Common myeloid progenitor, CD34-positive (primary cell): ENCODE measurements at places on chromosomes 13 and 19.
A peak's percentile ranks its signal among the peaks of the same experiment; 100 is the strongest.

DNA sequence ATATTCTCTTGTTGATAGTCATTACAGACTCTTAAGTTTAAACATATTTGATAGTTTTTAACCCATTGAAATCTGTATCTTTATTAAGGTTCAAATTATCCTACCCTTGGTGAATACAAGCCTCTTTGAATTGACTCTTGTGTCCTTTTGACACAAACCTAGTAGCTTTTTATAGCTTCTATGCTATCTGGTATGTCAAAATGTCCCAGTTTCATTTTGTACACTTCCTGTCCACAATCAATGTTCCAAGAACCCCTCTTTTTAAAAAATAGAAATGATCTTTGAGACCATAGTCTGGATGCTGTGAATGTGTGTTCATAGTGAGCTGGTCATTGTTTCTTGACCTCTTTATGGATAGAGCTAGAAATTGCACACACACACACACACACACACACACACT is 39.2 kb upstream of the FGF14 start:
- DNase-seq: no peak

- no peak for DNase-seq
Observed at GRCh38 chr19:48487948-48488347, 18.8 kb downstream of the CYTH2 start.

DNA sequence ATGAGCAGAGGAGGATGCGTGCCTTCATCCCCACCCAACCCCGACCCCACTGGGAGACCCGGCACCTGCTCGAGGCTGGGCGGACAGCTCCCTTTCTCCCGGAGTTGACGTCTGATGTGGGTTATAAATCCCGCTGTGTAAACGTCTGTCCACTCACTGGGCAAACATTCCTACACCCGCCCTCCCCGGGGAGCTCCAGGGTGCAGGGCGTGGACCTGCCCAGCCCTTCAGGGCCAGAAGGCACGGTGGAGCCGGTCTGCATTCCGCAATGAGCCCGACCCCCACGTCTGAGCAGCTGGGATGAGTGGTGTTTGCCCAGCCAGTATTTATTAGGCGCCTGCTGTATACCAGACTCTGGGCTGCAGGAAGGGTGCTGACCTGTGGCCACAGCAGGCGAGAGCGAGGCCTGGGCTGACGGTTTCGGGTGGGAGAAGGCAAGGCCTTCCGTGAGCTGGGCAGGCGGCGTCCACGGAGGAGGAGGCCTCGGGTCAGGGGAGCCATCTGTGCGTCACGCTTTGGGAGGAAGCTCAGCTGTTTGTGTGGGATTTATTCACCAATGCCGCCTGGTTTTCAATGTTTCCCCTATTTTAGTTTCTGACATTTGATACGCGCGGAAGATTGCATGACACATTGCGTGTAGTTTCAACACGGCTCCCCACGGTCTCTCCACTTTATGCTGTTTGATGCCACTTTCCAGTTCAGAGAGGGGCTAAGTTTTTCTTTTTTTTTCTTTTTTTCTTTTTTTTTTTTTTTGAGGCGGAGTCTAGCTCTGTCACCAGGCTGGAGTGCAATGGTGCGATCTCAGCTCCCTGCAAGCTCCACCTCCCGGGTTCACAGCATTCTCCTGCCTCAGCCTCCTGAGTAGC is 2.0 kb downstream of the MISP start:
- DNase-seq: peak; percentile 62

DNA sequence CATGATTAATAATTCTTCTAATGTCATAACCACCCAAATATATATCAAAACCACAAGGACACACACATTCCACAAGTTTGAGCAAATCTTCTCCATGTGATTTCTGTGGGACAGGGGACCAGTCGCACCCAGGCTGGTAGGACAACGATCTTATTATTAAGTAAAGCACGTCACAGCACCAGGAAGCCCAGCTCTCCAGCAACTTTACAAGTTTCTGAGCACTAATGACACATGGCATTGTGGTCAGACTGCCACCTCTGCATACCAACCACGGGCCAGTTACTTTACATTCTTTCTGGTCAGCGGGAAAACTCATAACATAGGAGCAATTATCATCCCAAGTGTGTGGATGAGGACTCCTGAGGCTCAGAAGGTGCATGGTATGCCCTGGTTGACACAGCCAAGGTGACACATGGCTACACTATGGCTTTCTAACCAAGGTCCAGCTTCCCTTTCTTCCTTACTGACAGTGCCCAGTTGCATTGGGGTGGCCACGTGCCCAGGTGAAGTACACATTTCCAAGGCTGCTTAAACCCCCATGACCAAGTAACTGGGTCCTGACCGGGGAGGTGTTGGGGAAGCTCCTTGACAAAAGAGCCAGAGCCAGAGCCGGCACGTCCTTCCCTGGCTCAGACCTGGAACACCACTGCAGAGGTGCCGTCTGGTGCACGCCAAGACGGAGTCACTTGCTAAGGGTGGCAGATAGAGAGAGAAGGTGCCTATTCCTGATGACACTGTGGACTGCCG is 27.4 kb downstream of the LATS2 start:
- DNase-seq: no peak

DNA sequence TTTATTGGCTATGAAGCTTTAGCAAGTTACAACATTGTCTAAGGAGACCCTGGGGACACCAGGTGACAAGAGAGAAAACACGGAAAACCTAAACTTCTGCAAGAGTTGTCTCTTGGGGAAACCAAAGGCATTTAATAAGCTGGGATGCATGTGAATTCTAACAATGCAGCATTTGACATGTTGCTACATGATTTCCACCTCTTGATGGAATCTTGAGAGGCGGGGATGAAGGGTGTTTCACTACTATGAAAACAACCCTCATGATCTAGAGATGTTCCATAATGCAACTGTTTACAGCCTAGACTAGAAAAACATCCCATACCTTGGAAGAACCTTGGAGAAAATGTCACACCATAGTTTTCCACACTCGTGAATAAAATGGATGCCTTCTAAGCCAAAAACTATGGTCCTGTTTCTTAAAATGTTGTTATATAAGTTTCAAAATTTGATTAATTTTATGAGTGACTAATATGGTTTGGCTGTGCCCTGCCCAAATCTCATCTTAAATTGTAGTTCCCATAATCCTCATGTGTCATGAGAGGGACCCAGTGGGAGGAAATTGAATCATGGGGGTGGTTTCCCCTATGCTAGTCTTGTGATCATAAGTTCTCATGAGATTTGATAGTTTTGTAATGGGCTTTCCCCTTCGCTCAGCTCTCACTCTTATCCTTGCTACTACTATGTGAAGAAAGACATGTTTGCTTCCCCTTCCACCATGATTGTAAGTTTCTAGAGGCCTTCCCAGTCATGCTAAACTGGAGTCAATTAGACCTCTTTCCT is 164.6 kb downstream of the TNFSF13B start:
- no peak for DNase-seq

- DNase-seq: no peak
Observed at GRCh38 chr19:3578390-3578789, 5.6 kb downstream of the HMG20B start.

DNA sequence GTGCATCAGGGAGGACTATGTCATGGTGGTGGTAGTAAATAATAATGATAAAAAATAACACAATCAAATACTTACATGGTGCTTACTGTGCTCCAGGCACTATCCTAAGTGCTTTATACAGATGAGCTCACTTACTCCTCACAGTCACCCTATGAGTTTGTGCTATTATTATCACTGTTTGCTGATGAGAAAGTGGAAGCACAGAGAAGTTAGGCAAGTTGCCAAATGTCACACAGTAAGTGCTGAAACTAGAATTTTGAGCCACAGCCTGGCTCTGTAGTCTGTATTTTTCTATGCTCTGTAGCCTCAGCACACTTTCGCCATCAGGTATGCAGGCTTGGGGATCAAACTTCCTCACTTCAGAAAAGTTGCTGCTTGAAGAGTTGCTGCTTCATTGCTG is 46.6 kb downstream of the HTR2A start:
- no peak for DNase-seq

DNA sequence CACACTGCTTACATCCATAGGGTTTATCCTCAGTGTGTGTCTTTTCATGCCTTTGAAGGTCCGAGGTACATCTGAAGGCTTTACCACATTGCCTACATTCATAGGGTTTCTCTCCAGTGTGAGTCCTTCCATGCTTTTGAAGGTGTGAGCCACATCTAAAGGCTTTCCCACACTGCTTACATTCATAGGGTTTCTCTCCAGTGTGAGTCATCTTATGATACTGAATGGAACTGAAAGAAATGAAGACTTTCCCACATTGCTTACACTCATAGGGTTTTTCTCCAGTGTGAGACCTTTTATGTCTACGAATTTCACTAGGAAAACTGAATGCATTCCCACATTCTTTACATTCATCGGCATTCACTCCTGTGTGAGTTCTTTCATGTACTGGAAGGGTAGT is 7.1 kb downstream of the ZNF20 start:
- peak; percentile 11 for DNase-seq

DNA sequence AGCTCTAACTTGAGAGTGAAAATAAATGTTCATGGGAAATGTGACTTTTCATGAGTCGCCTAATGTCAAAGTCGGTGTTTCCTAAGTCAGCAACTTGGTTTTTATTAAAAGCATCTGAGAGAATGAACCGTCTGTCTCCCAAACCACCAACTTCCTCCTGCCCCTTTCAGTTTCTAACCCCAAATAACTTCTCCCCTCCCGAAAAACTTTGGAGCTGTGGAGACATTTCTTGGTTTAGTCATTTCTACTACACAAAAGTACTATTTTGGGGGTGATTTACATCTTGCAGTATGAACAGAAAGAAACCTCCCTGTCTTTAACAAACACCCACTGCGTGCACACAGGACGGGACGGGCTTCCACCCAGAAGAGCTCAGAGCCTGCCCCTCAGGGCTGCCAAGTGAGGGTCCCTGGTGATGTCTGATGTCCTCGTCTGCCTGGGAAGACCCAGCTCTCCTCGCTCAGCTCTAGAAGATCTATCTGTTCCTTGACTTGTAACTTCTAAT is 65.0 kb downstream of the RASA3 start:
- DNase-seq: peak; percentile 60

GRCh38 chr13:80778297-80778696 is 437.4 kb upstream of the SPRY2 start:
- no peak for DNase-seq

GRCh38 chr19:7618771-7619510 is 10.4 kb downstream of the XAB2 start:
- DNase-seq: no peak

- DNase-seq: no peak
Observed at GRCh38 chr13:29991343-29991742, 140.9 kb upstream of the UBL3 start.

- peak; percentile 90 for DNase-seq
Observed at GRCh38 chr19:40907968-40908735, 26.1 kb upstream of the CYP2A7 start.

DNA sequence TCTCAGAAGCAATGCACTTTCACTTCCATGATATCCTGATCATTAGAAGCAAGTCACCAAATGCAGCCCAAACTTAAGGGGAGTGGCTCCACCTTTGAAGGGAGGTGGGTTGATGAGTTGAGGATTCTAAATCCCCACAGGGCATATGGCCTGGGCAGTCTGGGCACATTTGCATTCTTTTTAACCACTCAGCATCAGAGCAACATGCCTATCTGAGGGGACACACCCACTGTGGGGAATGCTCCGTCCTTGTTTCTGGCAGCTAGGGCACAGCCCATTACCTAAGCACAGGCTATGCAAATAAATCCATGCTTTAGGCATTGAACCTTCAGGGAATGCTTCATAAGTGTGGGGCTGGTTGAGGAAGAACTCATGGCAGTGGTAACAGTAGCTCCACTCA is 12.3 kb upstream of the SACS start:
- DNase-seq: no peak

- peak; percentile 32 for DNase-seq
Observed at GRCh38 chr19:50387176-50387867, 3.2 kb downstream of the POLD1 start.

GRCh38 chr19:6501740-6502648 is at the start of gene TUBB4A:
TSS of gene TUBB4A (minus strand) at chr19:6502309. CDS start at chr19:6502212, 97 bp downstream.
- peak; percentile 33 for DNase-seq

DNA sequence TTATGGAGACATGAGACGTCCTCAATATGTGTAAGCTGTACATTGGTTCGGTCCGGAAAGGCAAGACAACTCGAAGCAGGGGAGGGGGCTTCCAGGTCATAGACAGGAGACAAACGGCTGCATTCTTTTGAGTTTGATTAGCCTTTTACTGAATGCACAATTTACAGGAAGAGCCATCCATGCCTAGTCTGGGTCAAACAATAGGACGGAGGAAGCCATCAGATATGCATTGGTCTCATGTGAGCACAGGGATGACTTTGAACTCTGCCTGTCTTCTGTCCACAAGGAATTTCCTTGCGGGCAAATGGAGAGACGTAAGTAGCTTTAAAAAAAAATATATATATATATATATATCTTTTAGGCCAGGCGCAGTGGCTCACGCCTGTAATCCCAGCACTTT is 1.9 kb upstream of the CCNP start:
- no peak for DNase-seq

DNA sequence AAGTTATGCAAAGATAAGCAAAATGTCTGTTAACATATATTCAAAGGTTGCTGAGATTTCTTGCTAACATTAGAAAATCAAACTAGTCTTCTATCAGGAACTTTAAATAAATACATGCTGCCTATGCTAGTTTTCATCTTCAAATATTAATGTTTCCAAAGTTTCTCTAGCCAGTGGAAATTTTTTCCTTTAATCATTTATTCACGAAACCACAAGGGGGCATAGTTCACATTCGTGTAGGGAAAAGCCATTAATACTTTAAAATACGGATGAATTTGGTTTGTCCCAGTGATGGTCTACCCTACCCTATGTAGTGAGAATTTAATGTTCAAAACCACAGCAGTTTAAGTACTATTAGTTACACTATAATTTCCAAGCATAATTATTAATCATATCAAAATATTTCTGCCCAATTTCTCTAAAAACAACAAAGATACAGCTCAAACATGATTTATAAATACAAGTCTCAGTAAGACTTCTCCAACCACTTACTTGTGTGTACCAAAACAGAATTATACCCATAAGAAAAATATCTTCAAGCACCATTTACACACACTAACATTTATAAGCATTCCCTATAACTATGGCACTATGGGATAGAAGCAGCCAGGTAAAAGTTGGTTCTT is 16.2 kb downstream of the NUFIP1 start:
- DNase-seq: peak; percentile 61

GRCh38 chr13:111474136-111475002 is 153.9 kb downstream of the TEX29 start:
- DNase-seq: peak; percentile 60

DNA sequence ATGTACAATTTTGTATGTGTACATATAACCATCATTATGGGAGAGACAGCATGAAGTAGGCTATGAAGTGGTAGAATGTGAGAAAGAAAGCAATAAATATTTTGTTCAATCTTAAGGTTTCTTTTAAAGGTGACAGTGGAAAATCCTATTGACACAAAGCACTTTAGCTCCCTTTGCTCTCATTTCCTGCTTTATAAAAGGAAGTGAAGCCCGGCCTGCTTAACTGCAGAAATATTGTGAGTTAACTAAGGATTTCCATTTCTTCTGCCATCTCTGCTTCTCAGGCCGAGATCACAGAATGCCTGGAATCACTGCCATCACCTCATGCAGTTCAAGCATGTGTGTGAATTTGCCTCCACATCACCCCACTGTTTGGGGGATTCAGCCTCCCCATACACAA is 83.5 kb downstream of the FRY start:
- peak; percentile 54 for DNase-seq

- peak; percentile 89 for DNase-seq
Observed at GRCh38 chr13:71867131-71867814, at the start of gene DACH1. TSS of gene DACH1 (minus strand) at chr13:71867204.
